ENCODE measurements at places on chromosomes 3 and 15. TPM values are rescaled to one million over a fixed set of nuclear protein-coding genes. Genes with fewer than 3 reads are reported as not detected.

Gene KBTBD13
- not detected for total RNA-seq

Gene SMCO1
- not detected for total RNA-seq

Gene STRA6
- total RNA-seq: not detected

Gene C3orf85
- not detected for total RNA-seq

Gene TRIM71
- not detected for total RNA-seq

Gene DAPK2
- 0.76 TPM for total RNA-seq

Gene RTP3
- total RNA-seq: not detected

Gene VGLL4
- total RNA-seq: 52.9 TPM

Gene SAXO2
- total RNA-seq: 0.59 TPM

Gene IL17RB
- total RNA-seq: 2.7 TPM

GRCh38 chr3:33139996-33140395, 26.2 kb downstream of the CRTAP start:
- no peaks in the 10 kb centered on the region for H3K27me3 ChIP-seq
- no peak overlapping the region for H3K27ac ChIP-seq
- H3K4me1 ChIP-seq: peaks cover 11% of the 10 kb centered on the region
- peaks cover 10% of the 10 kb centered on the region for H3K36me3 ChIP-seq

DNA sequence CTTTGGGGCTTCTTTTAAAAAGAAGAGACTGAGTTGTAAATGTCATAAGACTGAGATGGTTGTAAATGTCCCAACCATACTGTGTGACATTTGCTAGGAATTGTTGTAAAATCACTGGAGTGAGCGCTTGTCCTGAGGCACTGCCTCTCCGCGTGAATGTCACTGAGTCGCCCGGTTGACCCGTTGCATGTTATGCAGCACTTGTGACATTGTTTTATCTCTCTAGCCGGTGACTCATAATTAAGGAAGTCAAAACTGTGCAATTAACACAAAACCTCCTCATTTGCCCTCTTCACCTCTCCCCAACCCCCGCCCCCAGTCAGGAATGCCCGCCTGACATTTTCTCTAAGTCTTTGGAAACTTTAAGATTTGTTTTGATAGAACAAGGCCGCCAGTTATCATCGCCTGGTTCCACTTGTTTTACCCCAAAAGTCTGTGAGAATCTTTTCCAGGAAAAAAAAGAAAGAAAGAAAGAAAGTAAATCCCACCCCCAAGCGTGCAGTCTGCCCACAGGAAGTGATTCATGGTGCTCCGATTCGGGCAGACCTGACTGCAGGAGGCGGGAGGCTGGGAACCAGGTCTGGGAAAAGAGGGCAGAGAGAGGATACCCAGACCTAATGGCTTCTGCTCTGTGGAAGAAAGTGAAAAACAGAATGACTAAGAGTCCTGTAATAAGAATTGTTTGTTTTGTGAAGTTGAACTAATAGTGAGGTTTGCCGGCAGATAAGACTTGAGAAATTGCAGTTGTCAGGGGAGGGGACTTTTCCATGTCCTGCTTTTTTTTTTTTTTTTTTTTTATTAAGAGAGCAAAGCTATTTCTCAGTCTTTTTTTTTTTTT, 84.8 kb downstream of the SMAD3 start:
- peak overlapping the region; percentile 74 for H3K27ac ChIP-seq
- no peaks in the 10 kb centered on the region for H3K36me3 ChIP-seq
- DNase-seq: no peak
- no peaks in the 10 kb centered on the region for H3K27me3 ChIP-seq
- peak overlapping the region; percentile 73 for H3K4me3 ChIP-seq

DNA sequence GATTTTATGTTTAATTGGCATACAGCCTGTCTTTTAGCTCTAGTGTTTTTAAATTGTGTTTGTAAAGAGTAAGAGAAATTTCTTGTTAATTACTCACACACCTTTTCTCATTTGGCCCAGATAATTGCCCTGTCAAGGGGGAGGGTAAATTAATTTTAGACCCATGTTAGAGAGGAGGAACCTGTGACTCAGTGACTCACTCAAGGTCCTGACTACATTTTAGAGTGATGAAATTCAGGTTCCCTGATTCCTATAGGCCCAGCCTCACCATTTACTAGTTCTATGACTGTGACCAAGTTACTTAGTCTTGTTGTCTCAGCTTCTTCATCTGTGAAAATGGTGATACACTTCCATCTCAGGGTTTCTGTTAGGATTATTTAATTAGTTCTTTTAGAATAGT, 125.2 kb upstream of the DPH6 start:
- no peak for DNase-seq
- no peak overlapping the region for H3K4me3 ChIP-seq

DNA sequence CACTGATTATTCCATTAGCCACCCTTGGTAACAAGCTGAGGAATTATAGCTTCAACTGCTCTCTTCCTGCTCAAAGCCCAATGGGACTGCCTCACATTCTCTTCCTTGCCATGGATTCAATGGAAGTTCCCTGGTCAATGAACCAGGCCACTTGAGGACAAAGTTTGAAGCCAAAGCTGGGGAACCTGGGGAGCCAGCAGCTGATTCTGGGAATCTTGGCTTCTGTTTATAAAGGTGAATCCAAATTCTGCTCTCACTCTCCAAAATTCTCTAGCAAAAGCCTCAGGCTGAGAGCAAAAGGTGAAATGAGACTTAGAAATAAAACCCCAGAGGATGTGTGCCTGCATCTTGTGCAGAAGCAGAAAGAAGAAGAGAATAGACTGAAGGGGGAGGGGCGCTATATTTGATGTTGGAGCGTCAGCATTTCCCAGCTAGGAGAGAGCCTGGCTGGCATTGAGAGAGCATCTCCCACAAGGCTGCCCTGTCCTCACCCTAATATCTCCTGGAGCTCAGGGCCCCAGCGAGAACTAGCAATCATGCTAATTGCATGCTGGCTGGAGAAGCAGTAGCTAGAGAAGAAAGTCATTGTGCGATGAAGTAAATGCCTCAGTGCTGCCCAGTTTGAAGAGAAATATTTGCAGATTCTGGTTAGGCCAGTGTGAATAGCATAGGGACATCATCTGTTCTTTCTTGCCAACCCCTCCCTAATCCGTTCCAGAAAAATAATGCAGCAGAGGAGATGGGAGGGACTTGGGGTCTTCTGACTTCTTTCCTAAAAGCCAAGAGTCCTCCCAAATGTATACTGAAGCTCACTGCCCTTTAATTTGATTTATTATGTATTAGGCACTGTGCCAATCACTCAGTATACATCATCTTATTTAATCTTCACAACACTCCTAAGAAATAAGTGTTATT, 34.9 kb upstream of the GAP43 start:
- H3K4me1 ChIP-seq: no peaks in the 10 kb centered on the region
- peaks cover 16% of the 10 kb centered on the region for H3K27me3 ChIP-seq
- H3K36me3 ChIP-seq: no peaks in the 10 kb centered on the region
- no peak overlapping the region for H3K27ac ChIP-seq
- no peak for DNase-seq
- H3K4me3 ChIP-seq: no peak overlapping the region

- no peaks in the 10 kb centered on the region for H3K36me3 ChIP-seq
- H3K27ac ChIP-seq: no peak overlapping the region
- H3K27me3 ChIP-seq: no peaks in the 10 kb centered on the region
- peak overlapping the region; percentile 40 for H3K4me3 ChIP-seq
- H3K4me1 ChIP-seq: peaks cover 16% of the 10 kb centered on the region
These were observed 52.8 kb downstream of the CLASP2 start for GRCh38 chr3:33665294-33665693.

DNA sequence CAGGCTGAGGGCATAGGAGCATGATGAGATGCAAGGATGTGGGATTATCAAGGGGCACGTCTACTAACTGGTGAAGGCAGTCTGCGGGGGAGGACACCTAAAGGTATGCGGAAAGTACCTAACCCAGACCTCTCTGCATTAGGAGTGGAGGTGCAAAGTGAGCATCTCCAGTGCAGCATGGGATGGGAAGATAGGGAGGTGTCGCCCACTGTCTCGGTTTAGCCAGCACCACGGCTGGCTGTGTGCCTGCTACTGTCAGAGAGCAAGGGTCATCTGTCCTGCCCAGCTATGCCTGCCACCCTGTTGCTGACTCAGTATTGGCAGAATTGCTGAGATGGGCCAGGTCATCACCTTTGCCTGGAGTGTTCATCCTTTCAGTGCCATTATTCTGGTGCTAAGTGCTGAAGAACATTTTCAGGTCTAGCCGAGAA, 40.1 kb downstream of the OXNAD1 start:
- peaks cover 70% of the 10 kb centered on the region for H3K4me1 ChIP-seq
- peak overlapping the region; percentile 31 for H3K4me3 ChIP-seq
- peaks cover 41% of the 10 kb centered on the region for H3K36me3 ChIP-seq
- peak overlapping the region; percentile 19 for H3K27ac ChIP-seq
- no peaks in the 10 kb centered on the region for H3K27me3 ChIP-seq

- DNase-seq: no peak
- no peak overlapping the region for H3K4me3 ChIP-seq
- no peaks in the 10 kb centered on the region for H3K4me1 ChIP-seq
- no peaks in the 10 kb centered on the region for H3K36me3 ChIP-seq
- H3K27me3 ChIP-seq: peaks cover 2% of the 10 kb centered on the region
- no peak overlapping the region for H3K27ac ChIP-seq
These were observed 27.8 kb downstream of the COL8A1 start for GRCh38 chr3:99666201-99666600.

- H3K36me3 ChIP-seq: no peaks in the 10 kb centered on the region
- H3K27ac ChIP-seq: peak overlapping the region; percentile 41
- peak overlapping the region; percentile 72 for H3K4me3 ChIP-seq
- H3K4me1 ChIP-seq: peaks cover 41% of the 10 kb centered on the region
These were observed 372.3 kb downstream of the SV2B start for GRCh38 chr15:91472316-91472756.

All from natural killer cell treated with Interleukin-12 subunit alpha and Interleukin-12 subunit beta and Interleukin-15 and Interleukin-18, amount 100 ng/mL, for 72 hours (primary cell).